ENCODE measurements at places on chromosomes 2 and 18.

DNA sequence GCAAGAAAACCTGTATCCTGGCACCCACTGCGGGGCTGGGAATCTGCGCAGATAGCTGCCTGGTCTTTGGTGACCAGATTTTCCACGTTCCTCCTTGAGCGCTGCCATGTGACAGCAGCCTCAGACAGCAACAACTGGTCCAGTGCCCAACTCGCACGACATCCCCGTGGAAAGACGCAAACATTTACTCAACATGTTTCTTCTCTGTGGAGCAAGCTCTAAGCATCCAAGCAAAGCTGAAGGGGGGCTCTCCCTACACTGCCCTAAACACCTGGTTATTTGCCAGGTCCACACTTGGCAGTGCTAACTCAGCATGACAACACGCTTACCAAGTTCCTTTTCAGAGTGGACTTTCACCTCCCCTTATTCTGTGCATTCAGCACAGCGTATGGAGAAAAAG, 11.3 kb downstream of the ZNF516 start:
- no peak for DNase-seq

- no peak for DNase-seq
Measured at GRCh38 chr2:53854678-53855077, 5.1 kb downstream of the GPR75 start.

- no peak for DNase-seq
Measured at GRCh38 chr18:38022234-38022633, 456.6 kb upstream of the CELF4 start.

DNA sequence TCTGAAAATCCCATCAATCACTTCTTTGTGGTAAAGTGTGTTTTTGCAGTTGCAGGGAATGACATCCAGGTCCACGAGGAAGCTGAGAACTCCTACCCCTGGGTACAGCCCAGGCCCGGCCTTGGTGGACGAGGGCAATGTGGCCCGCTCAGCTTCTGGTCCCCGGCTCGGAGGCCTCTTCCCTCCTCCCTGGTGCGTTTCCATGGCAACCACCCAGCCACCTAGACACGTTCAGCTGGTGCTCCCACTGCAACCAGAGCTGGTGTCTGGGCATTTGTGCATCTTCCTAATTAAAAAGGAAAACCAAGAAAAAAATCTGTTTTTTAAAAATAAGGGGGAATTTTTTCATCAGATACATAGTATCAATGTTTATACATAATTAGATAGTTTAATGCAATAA, 603.6 kb upstream of the SALL3 start:
- no peak for DNase-seq

- no peak for DNase-seq
Measured at GRCh38 chr2:191811807-191812602, 34.9 kb downstream of the CAVIN2 start.

DNA sequence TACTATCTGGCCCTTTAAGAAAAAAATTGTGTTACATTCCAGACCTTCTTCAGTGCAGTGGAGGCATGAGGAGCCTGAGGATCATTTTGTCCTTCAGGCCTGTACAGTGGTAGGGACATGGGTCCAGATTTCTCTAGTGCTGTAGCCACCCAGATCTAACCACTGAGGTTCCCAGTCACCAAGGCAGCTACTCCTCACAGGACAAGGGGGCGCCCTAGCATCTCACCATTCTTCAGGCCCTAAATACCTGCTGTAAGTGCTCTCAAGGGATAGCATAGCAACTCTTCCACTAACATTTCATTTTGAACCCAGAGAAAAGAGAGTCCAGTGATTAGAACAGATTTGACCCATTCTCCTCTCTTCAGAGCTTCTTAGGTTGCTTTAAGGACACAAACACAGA, 1533.0 kb downstream of the LRP1B start:
- no peak for DNase-seq

- no peak for DNase-seq
Measured at GRCh38 chr2:161418715-161419637, 2.9 kb downstream of the TBR1 start.

DNA sequence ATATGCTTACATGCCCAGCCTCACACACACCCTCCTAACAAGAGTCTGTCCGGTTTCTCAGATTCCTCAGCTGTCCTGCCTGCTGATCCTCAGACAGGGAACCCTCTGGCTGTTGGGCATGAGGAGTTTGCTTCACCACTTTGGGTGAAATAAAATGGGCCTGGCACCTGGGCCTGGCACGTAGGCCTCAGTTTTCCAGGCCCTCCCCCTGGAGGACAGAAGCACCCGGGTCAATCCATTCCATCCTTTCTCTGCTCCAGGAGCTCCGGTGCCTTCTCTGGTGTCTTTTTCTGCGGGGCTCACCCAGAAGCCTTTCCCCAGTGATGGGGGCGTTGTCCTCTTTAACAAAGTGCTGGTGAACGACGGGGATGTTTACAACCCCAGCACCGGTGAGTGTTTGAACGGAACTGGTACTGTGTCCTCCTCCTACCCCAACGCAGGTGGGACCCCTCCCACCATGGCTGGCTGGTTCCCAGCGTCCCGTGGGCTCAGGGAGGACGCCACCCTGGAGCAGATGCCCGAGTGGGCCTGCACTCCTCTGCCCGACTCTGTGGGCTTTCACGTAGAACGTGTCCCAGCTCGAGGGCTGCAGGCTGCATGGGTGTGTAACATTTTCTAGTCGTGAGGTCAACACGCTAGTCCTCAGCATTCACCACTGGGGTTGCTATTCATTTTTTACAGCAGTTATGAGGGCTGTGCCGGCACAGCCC, 62.8 kb downstream of the EMILIN2 start:
- DNase-seq: no peak

GRCh38 chr2:136010126-136010525, 24.7 kb upstream of the DARS1 start:
- no peak for DNase-seq

- no peak for DNase-seq
Measured at GRCh38 chr2:227570615-227571014, 28.1 kb upstream of the SCYGR2 start.

GRCh38 chr18:2212598-2213205, 358.6 kb downstream of the METTL4 start:
- no peak for DNase-seq

GRCh38 chr18:70554854-70555445, 266.1 kb downstream of the SOCS6 start:
- no peak for DNase-seq

- no peak for DNase-seq
Measured at GRCh38 chr2:132936791-132937190, 266.8 kb upstream of the LYPD1 start.

GRCh38 chr2:241218131-241219029, 29.9 kb downstream of the ANO7 start:
- no peak for DNase-seq

GRCh38 chr18:10013621-10014543, 100.1 kb downstream of the VAPA start:
- no peak for DNase-seq

- DNase-seq: no peak
Measured at GRCh38 chr2:144967961-144968360, 448.0 kb upstream of the ZEB2 start.

DNA sequence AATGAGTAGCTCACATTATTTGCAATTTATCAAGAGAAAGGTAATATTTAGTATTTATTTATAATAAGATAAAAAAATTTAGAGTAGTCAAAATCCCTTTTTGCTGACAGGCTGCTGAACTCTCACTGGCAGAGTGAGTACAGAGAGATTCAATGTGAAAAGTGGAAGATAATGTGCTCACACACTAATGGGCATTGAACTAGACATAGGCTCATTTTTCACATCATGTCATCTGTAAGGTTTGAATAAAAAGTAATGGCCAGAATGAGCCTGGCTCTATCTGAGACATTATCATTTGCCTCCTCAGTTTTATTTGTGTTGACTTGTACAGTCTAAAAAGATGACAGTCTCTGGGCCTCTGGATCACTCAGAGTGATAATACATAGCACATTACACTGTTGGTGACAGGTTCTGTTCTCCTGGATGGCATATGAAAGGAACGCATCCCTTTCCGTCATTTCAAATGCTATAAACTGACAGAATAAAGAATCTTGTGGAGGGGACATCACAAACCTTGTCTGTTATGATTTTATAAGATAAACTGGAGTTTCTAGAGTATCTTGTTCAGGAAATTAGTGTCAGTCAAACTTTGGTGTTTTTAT, 812.9 kb downstream of the NR4A2 start:
- no peak for DNase-seq

DNA sequence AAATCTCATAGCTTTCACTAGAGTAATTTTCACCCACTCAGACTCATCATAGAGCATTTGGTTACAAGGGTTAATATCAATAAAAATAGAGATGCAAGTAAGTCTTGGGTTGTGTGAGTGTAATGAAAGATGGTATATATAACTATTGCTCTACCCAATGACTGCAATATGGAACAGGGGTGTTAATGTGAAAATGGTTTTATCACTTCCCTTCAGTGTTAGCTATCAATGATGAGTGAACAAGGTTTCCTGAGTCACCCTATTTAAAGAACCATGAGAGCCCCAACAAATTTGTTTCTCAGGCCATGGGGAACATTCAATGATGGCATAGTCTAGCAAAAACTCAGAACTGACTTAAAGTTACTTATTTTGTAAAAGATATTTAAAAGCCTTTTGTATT, 1133.6 kb upstream of the ZEB2 start:
- DNase-seq: no peak

Data from stimulated activated CD8-positive, alpha-beta memory T cell treated with anti-CD3 and anti-CD28 coated beads, Interleukin-4, amount 100 ng/mL, for 1 hour (primary cell).